ENCODE measurements at places on chromosomes 3 and 15.

- no peak for DNase-seq
These were observed 361 bp downstream of the SEMA3F start for GRCh38 chr3:50155491-50155878.

DNA sequence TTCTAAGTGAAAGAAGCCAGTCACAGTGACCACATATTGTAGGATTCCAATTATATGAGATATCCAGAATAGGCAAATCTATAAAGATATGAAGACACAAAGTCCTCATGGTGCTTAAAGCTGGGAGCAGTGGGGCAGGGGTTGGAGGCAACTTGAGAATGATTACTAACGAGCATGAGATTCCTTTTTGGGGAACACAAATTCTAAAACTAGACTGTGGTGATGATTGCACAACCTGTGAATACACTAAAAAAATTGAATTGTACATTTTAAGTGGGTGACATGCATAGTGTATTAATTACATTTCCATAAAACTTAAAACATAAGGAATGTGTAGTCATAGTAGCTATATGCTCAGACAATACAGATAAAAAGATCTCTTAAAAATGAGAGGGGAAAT is 103.2 kb downstream of the DPH6 start:
- no peak for DNase-seq

- DNase-seq = peak; percentile 1
These were observed at the start of gene SLC9A9 for GRCh38 chr3:143847787-143848631. TSS of gene SLC9A9 (minus strand) at chr3:143848468. CDS start at chr3:143848322, 146 bp downstream.

DNA sequence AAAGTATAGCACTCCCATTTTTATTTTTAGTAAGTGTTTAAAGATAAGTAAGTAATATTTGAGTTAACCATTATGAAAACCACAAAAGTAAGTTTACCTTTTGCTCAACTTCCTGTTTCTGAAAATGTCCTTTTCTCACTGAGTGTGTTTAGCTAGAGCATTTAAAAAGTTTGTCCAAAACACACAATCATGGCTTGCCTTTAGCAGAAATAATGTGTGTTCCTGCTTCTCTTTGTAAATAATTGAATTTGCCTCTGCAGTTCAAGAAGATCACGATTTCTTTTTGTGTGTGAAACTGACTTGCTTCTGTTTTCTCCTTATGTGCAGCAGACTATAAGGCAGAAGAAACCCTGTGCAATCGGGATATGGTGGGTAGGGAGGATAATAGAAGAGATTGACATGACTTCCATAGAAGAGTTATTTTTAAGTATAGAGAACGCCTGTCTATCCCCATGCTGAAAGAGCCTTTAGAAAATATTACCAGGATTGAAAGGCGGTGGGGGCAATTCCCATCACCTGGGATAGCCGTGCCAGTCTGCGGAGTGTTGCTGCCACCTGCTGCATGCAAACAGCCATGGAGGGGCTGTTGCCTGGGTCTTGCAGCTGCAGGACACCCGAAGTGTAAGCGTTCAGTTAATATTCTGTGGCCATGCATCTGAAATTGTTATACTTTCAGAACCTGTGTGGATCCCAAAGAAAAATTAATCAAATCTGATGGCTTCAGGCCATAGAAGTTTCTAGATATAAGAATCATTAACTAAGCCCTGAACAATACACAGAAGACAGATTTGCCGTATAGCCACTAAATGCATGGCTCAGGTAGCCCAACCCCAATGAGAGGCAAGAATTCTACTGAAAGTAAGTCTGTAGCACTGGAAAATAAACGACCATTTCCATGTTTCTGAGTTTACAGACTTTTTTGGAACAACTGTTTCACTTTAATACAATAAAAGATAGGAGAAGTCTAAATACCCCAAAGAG is 2.4 kb upstream of the CD96 start:
- DNase-seq = peak; percentile 41

DNA sequence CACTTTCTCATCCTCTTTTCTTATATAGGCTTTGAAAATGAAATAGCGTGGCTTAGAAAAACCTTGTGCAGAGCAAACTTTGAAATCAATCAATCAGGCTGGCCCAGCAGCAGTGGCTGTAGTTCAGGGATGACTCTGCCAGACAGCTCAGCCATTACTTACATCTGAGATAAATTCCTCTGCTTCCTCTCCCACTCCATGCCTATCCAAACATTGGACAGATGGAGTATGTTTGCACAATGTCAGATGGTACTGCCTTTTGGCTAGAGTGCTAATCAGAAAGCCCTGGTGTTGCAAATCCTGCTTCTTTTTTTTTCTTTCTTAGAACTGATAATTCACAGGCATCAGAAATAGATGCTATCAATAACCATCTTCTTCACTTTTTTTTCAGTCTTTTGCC is 1065.1 kb downstream of the AGBL1 start:
- DNase-seq = no peak

GRCh38 chr3:3586843-3587646 is 212.2 kb upstream of the LRRN1 start:
- DNase-seq = no peak

DNA sequence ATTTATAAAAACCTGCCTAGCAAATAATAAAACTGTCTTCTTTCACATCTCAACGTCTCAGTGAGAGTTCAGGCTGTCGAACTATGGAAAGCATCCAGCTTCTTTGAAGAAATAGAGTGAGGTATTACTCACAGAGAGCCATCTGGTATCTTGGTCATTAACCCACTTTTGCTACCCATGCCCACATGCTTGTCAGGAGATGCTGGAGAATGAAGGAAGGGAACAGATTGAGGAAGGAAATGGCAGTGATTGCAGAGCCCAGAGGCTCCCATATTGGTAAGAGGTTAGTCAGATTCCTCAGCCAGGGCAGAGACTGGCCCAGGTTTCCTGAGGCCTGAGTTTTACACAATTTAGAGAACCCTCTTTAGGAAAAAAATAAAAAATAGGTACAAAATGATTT is 119.1 kb downstream of the B3GALNT1 start:
- no peak for DNase-seq

GRCh38 chr3:80051602-80051962 is 283.8 kb upstream of the ROBO1 start:
- DNase-seq = no peak

DNA sequence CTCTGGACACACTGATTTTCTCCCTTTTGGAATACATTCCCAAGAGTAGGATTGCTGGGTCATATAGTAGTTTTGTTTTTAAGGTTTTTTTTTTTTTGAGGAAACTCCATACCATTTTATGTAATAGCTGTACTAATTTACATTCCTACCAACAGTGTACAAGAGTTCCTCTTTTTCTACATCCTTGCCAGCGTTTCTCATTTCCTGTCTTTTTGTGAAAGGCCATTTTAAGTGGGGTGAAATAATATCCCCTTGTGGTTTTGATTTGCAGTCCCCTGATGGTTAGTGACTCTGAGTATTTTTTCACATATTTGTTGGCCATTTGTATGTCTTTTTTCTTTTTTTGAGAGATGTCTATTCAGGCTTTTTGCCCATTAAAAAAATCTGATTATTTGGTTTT is 1205.5 kb downstream of the ROBO1 start:
- DNase-seq = no peak

GRCh38 chr15:57777003-57777402 is 70.5 kb downstream of the POLR2M start:
- DNase-seq = no peak

Measured in stimulated activated CD8-positive, alpha-beta memory T cell treated with anti-CD3 and anti-CD28 coated beads, Interleukin-15, amount 100 ng/mL, for 4 hours (primary cell).